Left renal pelvis (tissue), 4 donors: ENCODE measurements at places on chromosomes 4 and X. TPM values are rescaled to one million over a fixed set of nuclear protein-coding genes. Genes with fewer than 3 reads are reported as not detected.

Gene RIPPLY1
- polyA plus RNA-seq = 2.9 TPM

DNA sequence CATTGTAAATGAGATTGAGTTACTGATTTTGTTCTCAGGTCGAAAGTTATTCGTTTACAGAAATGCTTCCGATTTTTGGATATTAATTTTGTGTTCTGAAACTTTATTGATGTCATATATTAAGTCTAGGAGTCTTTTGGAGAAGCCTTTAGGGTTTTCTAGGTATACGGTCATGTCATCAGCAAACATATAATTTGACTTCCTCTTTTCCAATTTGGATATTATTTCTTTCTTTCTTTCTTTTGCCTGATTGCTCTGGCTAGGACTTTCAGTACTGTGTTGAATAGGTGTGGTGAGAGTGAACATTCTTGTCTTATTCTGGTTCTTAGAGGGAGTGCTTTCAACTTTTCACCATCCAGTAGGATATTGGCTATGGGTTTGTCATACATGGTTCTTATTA is 35.4 kb upstream of the PDLIM5 start:
- DNase-seq = no peak

GRCh38 chr4:11954093-11954492 is 525.4 kb upstream of the HS3ST1 start:
- no peak for DNase-seq

DNA sequence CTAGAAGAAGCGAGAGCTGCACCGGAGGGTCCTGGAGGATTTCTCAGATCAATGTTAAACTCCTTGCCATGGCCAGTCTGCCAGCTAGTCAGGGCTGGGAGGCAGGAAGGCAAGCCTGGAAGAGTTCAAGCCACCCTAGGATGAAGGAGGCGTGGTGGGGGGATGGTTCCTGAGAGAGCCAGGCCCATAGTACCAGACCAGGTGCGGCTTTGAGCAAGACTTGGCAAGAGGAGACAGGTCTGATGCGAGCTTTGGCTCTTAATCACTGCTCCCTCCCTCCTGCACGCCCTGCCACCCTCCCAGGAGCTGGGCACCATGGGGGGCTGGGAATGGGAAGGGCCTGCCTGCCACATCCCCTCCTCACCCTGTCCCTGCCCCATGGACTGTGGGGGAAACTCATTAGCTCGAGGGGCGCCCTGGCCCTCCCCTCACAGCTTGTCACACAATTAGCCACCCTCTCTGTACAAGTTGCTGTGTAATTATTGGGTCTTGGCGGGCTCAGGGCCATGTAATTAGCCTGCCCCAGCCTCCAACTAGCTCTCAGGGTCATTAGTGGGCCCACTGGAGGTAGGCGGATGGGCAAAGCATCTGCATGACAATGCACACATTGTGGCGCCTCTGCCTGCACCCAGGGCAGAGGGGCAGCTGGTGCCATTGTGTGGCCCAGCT is 50.3 kb downstream of the EFNB1 start:
- no peak for DNase-seq
